ENCODE measurements at places on chromosomes 7 and 10.

GRCh38 chr10:117936141-117936540 is 110.6 kb downstream of the RAB11FIP2 start:
- DNase-seq = no peak

GRCh38 chr7:50828801-50829200 is 46.1 kb upstream of the GRB10 start:
- no peak for DNase-seq

- peak; percentile 59 for DNase-seq
These were observed 15.0 kb downstream of the IQCE start for GRCh38 chr7:2573761-2574160.

DNA sequence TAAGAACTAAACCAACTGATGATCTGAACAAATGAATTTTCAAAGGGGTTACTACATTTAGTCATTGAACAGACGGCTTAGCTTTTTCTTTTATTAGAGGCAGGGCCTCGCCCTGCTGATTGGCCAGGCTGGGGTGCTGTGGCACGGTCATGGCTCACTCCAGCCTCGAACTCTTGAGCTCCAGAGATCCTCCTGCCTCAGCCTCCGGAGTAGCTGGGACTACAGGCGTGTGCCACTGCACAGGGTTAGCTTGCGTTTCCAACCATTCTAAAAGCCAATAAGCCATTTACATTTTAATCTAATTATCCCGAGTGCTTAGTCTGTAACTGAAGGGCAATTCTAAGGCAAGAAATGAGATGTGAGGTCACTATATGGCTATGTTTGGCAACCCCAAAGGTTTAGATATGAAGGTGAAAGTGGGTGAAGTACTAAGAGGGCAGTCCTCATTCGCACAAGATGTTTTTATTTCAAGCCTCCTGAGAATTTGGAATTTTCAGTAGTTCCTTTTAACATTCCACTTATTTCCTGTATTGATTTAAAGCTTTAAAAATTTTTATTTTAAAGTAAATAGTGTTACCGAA is 1.6 kb upstream of the CDK13 start:
- DNase-seq = no peak

DNA sequence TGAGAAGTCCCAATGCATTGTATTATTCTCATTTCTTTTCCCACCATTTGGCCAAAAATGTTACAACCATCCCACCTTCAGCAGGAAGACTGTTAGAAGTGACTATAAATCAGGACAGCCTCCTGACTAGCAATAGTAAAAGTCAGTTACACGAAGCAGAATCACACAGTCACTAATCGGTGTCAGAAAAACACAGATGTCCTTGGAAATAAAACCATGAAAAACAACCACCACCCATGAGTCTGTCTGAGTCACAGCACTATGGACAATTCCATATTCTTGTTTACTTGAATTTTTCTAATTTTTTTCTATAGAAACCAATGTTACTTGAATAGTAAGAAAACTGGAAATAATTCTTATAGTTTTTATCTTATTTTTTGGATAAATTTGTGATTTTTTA is 81.9 kb upstream of the FRMD4A start:
- no peak for DNase-seq

GRCh38 chr10:11515596-11516430 is 95.6 kb downstream of the USP6NL start:
- peak; percentile 79 for DNase-seq

Measured in B cell (primary cell).